ENCODE measurements at places on chromosomes 2 and 18.
A peak's percentile ranks its signal among the peaks of the same experiment; 100 is the strongest.

- no peak for DNase-seq
Observed at GRCh38 chr2:96112501-96113366, 3.6 kb downstream of the ADRA2B start.

GRCh38 chr2:183105402-183106134, 18.7 kb upstream of the NUP35 start:
- DNase-seq, result peak; percentile 34

- DNase-seq, result no peak
Observed at GRCh38 chr2:240455272-240455646, 19.8 kb downstream of the GPC1 start.

GRCh38 chr2:80517316-80517715, 212.8 kb upstream of the LRRTM1 start:
- DNase-seq, result no peak

DNA sequence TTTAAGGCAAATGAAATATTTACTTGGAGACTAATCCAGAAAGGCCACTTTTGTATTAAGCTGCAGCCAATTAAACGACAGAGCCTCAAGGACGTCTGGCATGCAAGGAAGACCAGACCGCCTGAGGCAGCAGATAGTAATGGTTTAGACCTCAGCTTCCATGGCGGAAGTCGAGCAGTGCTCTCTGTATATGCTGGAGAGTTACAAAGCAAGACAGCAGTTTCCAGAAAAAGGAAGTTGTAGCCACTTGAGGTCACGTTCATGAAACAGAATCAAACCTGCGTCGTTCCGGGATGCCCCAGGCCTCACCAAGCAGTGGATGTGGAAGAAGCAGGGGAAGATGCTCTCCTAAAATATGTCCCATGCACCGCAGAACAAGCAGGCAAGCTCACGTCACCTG, 142.0 kb downstream of the PTGR3 start:
- no peak for DNase-seq

DNA sequence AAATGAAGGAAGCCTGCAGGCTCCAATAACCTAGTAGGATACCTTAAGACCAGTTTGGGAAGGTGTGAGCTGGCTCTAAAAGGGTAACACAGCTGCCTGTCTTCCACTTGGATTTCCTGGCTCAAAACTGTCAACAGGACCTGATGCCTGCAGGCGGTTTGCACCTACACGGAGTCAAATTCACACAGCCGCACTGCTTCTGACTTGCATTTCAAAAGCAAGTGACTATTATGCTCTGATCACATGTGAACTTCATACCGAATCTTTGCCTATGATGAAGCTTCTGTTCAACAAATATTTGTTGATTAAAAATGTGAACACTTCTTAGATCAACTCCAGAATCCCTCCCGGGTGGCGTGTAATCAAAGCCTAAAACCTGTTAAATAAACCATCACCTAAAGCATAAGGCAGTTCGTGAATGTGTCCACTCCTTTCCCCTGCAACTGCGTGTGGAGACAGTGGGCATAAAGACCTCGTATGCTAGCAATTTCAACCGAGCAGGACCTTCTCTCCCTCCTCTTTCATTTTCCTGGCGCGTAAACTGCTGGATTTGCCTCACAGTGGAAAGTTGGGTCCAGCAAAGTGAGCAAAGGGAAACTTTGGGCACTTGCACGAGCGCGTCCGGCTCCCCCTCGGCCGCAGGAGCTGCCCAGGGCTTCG, 784 bp downstream of the CRACDL start:
- no peak for DNase-seq

GRCh38 chr18:44761812-44762211, 81.1 kb downstream of the SETBP1 start:
- no peak for DNase-seq

- no peak for DNase-seq
Observed at GRCh38 chr2:225137971-225138370, 95.7 kb upstream of the DOCK10 start.
